ENCODE measurements at places on chromosomes 1 and 21.

DNA sequence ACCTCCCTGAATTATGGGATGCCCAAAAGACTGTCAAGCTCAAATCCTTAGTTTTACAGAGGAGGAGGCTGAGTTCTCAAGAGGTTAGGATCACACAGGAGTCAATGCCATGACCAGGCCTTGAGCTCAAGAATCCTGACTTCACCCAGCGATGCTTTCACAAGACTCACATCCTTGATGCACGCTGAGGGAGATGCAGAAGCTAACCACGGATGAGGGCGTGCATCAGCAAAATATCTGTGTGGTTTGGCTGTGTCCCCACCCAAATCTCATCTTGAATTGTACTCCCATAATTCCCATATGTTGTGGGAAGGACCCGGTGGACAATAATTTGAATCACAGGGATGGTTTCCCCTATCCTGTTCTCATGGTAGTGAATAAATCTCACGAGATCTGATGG, 133.2 kb downstream of the KCNJ6 start:
- DNase-seq, result no peak

- DNase-seq, result peak; percentile 63
Measured at GRCh38 chr1:92960395-92961130, 699 bp downstream of the DIPK1A start.

GRCh38 chr21:25647647-25648046, 8.6 kb downstream of the JAM2 start:
- DNase-seq, result no peak

DNA sequence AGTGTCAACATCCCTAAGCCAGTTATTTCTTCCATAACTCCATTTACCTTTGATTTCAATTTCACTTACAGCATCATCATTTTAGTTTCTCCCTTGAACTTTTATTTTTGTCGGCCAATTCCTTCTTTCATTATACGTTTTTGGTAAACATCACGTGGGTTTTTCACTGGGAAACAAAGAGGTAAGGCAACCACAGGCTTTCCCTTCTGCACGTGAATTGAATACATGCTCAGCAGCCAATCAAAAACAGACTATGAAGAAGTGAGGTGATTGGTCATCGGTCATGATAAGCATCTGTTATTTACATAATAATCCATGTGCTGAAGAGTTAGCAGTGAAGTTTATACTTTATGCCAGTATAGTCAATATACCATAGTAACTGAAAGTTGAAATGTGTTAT, 98.7 kb downstream of the NCAM2 start:
- no peak for DNase-seq

GRCh38 chr1:115337276-115337632, 795 bp downstream of the NGF start:
- DNase-seq, result no peak

DNA sequence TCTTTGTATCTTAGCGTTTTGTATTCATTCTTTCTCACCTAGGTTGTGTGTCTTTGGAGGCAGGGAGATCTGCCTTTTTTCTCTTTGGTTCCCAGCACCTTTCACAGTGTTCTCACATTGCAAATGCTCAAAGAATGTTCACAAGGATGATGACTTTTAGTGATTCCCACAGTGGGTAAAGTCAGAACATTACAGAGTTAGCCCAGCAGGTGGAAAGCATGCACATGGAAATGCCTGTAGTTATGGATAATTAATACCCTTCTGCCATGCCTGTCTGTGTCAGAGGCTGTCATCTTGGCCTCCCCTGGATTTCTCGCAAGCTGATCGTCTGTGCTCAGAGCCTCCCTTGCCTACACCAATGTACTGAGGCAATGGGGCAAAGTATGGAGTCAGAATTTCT, 458.9 kb downstream of the LMO4 start:
- no peak for DNase-seq

DNA sequence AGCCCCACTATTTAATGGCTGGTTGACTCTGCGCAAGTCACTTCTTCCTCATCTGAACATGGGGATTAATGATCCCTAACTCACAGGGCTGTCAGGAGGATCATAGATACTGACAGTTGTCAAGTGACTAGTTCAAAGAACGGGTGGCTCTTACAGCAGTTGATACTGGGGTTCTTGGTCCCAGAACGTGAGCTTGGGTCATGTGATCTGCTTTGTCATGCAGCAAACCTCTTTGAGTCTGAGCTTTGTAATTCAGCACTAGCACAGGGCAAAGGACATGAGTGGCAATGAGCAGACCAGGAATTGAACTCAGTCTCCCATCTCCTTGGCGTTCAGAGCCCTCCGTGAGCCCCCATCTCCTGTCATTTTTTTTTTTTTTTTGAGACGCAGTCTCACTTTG, 64.4 kb downstream of the TRABD2B start:
- DNase-seq, result no peak

DNA sequence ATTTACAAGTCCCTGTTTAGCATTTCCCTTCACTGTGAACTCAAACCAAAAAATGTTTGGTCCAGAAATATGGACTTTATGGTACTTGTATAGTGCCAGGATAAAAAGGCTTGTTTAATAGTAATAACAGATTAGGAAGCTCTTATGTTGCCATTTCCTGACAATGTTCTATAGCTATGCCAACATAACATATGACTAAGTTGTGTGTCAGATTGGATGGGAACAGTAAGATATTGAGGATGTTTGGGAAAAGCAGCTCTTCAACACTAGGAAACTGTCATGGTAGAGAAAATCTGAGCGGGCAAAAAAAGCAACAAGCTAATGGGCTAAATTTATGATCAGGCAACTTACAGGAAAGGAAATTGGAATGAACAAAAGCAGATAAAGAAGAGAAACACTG, 287.1 kb upstream of the ADGRL4 start:
- no peak for DNase-seq

DNA sequence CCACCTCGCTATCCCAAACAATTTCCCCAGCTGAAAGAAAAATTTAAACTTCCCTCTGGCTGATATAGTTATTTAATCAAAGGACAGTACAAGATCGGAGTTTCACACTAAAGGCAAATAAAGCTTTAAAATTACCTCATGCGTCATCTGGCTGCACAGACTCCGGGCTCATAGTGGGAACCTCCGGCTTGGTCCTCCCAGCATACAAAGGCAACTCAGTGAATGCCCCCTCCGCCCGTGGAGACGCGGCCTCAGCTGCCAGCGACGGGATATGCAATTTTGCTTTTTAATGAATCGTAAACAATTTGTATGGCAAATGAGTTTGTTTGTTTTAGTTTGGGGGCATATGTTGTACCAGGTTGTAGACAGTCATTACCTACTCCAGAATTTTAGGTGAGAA, 214.6 kb upstream of the NFIA start:
- DNase-seq, result no peak

Measured in stimulated activated naive B cell treated with anti-CD40 and anti-IgM and Interleukin-4, amounts not matched to agents 10 μg/mL and 1 μg/mL and 100 μg/mL, for 72 hours (primary cell).